ENCODE measurements at places on chromosomes 3 and 15. TPM values are rescaled to one million over a fixed set of nuclear protein-coding genes. Genes with fewer than 3 reads are reported as not detected.

The ACSBG1 gene
- not detected for total RNA-seq

The SLC38A3 gene
- total RNA-seq, result 46.5 TPM

The RAD54L2 gene
- total RNA-seq, result 7.2 TPM

The GNAT1 gene
- total RNA-seq, result not detected

The CAND2 gene
- total RNA-seq, result 2.4 TPM

The AP3B2 gene
- 5.1 TPM for total RNA-seq

The SNTN gene
- 0.16 TPM for total RNA-seq

The PXYLP1 gene
- total RNA-seq, result 9.3 TPM

DNA sequence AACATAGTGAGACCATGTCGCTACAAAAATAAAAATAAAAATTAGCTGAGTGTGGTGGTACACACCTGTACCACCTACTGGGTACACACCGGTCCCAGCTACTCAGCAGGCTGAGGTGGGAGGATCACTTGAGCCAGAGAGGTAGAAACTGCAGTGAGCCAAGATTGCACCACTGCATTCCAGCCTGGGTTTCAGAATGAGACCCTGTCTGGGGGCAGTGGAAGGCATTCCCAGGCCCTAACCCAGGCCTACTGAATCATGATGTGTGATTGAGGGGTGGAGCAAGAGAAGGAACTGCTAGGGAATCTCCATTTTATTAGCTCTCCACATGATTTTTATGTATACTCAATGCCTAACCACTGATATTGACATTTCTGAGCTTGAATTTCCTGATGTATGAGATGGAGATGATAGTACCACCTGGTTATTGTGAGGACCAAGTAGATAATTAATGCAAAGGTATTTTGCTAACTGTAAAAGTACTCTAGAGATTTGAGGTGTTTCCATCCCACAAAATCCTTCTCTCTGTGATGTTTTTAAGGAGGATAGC lies 169.5 kb upstream of the UMPS start:
- H3K4me3 ChIP-seq, result no peak overlapping the region
- no peak overlapping the region for H3K27ac ChIP-seq
- DNase-seq, result no peak

- no peak overlapping the region for H3K27ac ChIP-seq
- no peak overlapping the region for H3K4me3 ChIP-seq
- no peaks in the 10 kb centered on the region for H3K36me3 ChIP-seq
- DNase-seq, result no peak
- H3K4me1 ChIP-seq, result no peaks in the 10 kb centered on the region
Observed at GRCh38 chr15:83283138-83283812, 1.2 kb downstream of the BNC1 start.

DNA sequence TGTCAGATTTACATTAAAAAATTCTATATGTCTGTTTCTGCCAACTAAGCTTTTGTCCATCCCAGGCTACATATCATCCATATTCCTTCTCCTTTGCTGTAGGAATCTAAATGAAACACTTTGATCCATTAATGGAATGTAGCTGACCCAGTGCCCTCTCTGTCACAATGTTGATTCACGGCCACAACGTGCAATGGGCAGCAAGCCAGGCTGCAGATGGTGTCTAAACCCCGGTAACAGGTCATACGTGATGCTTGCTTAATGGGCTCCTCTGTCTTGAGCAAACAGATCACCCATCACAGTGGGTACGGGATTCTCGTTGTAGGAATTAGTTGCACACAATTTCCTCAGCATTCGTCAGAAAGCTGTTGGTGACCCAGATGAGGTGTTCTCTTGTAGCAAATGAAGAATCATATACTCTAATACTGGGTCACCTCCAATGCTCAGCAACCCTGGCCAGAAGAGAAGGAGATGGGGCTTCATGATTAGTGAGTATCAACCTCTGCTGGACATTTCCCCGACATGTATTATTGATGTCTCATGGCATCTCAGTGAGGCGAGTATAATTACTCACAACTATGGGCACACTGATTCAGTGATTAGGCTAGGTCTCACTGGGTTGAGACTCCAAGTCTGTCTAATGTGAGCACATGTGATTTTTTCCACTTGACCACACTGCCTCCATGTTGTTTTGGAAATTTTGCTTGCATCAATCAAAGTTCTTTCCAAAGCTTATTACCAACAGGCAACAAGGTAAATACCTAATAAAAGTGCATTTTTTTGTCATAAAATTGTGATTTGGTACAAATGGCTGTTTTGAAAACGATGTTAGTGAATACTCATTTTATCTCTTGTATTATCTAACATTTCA lies 12.9 kb upstream of the DCBLD2 start:
- H3K4me1 ChIP-seq, result no peaks in the 10 kb centered on the region
- H3K36me3 ChIP-seq, result no peaks in the 10 kb centered on the region
- H3K4me3 ChIP-seq, result no peak overlapping the region
- H3K27ac ChIP-seq, result no peak overlapping the region

DNA sequence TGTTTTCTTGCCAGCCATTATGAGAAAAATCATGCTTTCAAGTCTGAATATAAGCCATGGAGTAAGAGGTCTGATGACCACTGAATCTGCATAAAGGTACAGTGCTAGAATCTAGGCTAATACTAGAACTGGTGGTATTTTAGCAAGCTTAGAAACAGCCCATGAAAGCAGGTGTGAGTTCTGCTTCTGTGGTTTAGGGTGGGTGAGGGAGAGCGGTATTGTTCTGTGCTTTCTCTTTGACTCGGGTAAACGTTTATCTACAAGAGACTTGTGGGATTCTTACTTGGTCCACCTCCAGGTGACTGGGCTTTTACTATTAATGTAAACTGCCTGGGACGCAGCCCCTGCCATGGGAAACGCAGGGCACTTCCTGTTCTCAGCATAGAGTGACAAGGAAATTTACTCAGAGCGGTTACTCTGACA lies 55.2 kb downstream of the PGPEP1L start:
- peaks cover 29% of the 10 kb centered on the region for H3K4me1 ChIP-seq
- DNase-seq, result peak; percentile 56
- peaks cover 19% of the 10 kb centered on the region for H3K36me3 ChIP-seq

DNA sequence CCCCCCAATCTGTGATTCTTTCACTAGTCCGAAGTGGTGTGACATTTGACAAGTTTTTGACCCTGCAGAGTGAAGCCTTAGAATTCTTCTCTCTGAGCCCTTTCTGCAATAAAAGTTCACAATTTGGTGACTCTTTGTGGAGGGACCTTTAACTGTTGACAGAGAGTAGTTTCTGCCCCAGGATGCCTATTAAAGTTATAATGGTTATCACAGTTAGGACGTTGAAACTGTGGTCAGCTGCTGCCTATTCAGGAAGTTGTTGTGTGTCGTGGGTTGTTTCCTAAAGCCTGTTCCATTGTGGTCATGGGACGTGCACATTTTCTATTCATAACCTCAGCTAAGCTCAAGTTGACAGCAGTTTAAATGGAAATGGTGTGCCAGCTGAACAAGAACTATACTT lies 274.5 kb downstream of the NEK10 start:
- H3K4me1 ChIP-seq, result no peaks in the 10 kb centered on the region
- no peak for DNase-seq
- H3K27me3 ChIP-seq, result no peaks in the 10 kb centered on the region
- no peak overlapping the region for H3K27ac ChIP-seq

- no peak overlapping the region for H3K27ac ChIP-seq
- H3K27me3 ChIP-seq, result no peaks in the 10 kb centered on the region
- H3K36me3 ChIP-seq, result no peaks in the 10 kb centered on the region
- no peak for DNase-seq
Observed at GRCh38 chr3:17179381-17180205, 294.8 kb downstream of the PLCL2 start.

DNA sequence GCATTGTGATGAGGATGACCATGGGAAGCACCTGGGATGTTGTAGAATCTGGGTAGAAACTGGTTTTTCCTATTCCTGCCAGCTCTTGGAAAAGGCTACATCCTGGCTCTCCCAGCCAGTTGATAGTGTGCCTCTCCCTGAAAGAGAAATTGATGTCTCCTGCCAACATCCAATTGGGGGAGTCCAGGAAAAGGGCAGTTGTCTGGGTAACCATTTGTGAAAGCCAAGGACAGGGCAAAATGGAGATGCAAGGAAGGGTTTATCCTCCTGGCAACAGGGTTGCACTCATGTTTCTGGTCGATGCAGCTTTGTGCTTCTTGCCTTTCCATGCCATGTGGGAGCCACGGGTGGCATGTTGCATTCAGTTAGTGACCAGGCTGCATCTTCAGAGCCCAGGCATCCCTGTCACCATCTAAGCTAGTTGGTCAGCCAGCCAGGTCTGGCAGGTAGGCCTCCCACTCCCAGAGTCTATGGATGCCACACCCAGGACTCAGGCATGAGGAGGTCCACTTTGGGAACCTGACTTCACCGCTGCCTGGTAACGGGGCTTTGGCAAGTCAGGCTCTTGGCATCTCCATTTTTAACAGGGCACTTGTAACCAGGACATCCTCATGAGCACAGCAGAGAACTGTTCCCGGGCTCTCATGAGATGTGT lies 153.5 kb downstream of the DNAJB8 start:
- no peaks in the 10 kb centered on the region for H3K27me3 ChIP-seq
- peaks cover 20% of the 10 kb centered on the region for H3K4me1 ChIP-seq
- H3K27ac ChIP-seq, result no peak overlapping the region
- no peaks in the 10 kb centered on the region for H3K36me3 ChIP-seq
- no peak for DNase-seq
- H3K4me3 ChIP-seq, result no peak overlapping the region

- no peaks in the 10 kb centered on the region for H3K27me3 ChIP-seq
- no peaks in the 10 kb centered on the region for H3K36me3 ChIP-seq
- no peak overlapping the region for H3K27ac ChIP-seq
Observed at GRCh38 chr3:194273743-194274310, 77.3 kb downstream of the CPN2 start.

DNA sequence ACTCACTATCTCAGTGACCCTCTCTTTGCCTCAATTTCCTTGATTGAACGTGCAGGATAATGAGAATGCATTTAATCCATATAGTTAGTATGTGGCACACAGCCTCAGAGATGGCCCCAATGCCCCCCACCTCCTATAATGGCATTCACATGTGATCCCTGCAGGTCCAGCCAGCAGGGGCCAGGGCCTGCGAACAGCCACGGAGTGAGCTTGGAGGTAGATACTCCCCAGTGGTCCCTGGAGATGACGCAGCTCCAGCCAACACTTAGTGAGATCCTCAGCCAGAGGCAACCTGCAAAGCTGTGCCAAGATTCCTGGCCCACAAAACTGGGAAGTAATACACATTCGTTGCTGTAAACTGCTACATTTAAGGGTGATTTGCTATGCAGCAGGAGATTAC lies 184.9 kb upstream of the NSMCE3 start:
- no peak for DNase-seq
- no peaks in the 10 kb centered on the region for H3K27me3 ChIP-seq
- H3K27ac ChIP-seq, result no peak overlapping the region

- H3K27ac ChIP-seq, result no peak overlapping the region
- no peaks in the 10 kb centered on the region for H3K36me3 ChIP-seq
- no peaks in the 10 kb centered on the region for H3K4me1 ChIP-seq
- H3K4me3 ChIP-seq, result no peak overlapping the region
Observed at GRCh38 chr15:84142888-84143337, 92.7 kb upstream of the GOLGA6L4 start.

DNA sequence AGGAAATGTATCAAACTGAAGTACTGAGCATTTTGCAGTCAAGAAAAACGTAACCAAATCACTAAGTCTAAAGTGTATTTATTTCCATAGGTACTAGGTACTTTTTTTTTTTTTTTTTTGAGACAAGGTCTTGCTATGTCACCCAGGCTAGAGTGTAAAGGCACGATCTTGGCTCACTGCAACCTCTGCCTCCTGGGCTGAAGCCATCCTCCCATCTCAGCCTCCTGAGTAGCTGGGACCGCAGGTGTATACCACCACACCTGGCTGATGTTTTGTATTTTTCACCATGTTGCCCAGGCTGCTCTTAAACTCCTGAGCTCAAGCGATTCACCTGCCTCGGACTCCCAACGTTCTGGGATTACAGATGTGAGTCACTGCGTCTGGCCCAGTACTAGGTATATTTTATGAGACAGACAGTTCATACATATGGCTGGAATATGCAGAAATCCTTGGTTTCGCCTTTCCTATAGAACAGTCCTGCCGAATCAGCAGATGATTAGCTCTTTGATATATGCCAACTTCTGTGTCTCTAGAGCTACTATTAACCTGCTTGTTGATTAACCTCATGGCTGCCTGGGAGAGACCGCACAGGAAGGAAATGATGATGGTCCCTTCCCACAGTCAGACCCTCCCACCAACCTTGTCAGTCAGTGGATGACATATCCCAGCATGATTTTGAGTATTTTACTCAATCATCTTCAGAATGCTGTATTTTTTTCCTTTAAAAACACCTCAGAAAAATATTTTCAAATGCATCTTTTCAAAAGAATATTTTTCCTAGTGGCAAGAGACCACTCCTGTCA lies 32.3 kb downstream of the TMOD3 start:
- no peak for DNase-seq
- peaks cover 2% of the 10 kb centered on the region for H3K4me1 ChIP-seq
- no peaks in the 10 kb centered on the region for H3K27me3 ChIP-seq
- no peak overlapping the region for H3K27ac ChIP-seq
- H3K36me3 ChIP-seq, result peaks cover 10% of the 10 kb centered on the region

DNA sequence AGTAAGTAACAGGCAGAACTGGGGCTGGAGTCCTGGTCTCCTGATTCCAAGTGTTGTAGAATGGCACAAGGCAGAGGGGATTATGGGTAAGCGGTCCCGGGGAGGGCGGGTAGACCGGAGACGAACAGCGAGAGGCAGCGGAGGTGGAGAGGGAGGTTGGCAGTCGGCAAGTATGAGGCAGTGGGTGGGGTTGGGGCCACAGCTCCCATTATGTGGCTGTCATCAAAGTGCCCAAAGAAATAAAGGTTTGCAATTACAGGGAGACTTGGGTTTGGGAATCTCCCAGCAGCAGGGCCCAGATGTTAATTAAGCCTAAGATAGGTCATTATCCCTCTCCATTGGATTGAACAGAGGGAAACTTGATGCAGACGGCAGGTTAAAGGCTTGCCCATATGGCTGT lies 16.9 kb downstream of the FAM43A start:
- no peak overlapping the region for H3K4me3 ChIP-seq
- no peak overlapping the region for H3K27ac ChIP-seq
- DNase-seq, result no peak
- H3K4me1 ChIP-seq, result no peaks in the 10 kb centered on the region
- no peaks in the 10 kb centered on the region for H3K36me3 ChIP-seq

Data from pancreas (tissue), 10 donors.